Stimulated activated naive CD4-positive, alpha-beta T cell treated with Interleukin-2 at 50 U/mL for 16 hours (primary cell): ENCODE measurements at places on chromosomes 7 and 10.

DNA sequence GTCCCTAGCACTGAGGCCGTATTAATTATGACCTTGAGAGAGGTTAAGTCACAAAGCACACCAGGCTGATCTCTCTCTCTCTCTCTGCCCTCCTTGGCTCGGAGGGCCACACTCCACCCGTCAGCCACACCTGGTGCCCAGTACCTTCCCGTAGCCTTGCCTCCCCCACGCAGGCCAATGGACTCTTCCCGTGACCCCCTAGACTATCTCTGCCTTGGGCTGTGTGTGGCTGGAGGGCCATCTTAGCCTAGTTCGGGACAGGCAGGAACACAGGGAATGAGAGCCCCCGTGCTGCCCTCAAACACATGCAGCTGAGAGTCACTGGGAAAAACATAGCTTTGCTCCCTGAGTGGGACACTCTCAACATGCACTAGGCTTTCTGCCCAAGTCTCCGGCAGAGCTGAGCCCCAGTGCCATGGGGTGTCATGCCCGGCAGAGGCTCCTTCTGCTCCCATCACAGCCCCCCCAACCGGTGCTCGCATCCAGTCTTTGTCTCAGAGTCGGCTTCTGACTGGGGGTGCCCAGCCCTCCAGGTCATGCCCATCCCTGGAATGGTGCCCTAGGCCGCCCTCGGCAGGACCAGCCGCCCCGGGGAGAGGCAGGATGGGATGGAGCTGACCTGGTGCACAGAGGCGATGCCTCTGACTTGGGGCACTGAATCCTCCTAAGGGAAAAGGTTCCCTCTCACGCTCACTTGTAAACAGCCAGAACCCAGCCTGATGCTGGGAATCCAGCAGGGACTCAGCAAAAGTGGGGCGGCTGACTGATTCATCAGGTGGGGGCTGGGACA lies 63.0 kb downstream of the TCERG1L start:
- DNase-seq = no peak

DNA sequence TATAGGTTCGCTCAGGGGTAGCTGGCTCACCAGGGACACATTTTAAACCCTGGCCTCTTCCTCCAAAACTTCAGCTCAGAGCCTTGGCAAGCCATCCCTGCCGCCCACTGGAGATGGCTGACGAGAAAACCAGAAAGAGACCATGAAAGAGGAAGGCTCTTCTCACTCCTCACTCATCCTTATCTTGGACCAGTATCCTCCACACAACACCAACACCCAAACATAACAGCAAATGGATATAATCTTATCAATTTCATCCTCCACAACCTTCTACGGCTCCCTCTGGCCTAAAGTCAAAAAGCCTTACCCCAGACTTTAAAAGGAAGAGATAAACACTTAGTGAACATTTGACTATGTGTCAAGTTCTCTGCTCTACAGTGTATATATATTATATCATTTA lies 26.9 kb downstream of the DLG5 start:
- DNase-seq = no peak

DNA sequence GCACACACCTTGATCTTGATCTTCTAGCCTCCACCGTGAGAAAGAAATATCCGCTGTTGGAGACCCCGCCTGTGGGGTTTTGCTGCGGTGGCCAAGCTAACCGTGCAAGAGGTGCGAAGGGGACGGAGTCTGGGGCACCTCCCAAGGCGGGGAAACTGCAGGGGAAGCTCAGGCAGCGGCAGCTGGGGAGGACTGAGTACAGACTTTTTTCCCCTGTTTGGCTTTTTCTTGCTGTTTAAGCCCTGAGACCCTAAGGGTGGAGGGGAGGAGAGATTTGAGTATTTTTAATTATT lies 108.0 kb downstream of the DNAJB6 start:
- DNase-seq = no peak

- no peak for DNase-seq
Observed at GRCh38 chr7:29917641-29918040, 72.0 kb downstream of the SCRN1 start.

GRCh38 chr7:138720286-138720685 lies 19.1 kb upstream of the SVOPL start:
- no peak for DNase-seq

DNA sequence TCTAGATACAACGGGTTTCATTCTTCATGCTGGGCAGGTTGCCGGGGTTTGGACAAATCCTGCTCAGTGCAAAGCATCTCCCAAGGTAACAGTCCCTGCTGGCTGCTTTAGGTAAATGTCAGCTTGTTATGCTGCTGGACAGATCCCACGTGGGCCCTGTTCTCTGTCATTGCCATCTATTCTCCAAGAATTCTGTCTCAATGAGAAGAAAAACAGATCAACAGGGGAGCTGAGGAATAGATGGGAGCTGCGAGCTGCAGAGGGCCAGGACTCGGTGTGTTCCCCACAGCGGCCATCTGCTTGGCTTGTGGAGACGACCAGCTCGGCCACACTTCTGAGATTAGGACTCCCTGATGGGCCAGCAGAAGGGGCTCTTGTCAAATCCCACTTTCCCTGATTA lies 235.2 kb downstream of the DPP6 start:
- no peak for DNase-seq

- no peak for DNase-seq
Observed at GRCh38 chr10:124721330-124722045, 22.7 kb downstream of the FAM53B start.

GRCh38 chr7:74554178-74554577 lies 100.5 kb downstream of the GTF2IRD1 start:
- no peak for DNase-seq

GRCh38 chr7:47186316-47186715 lies 395.6 kb downstream of the TNS3 start:
- DNase-seq = no peak

GRCh38 chr7:65953001-65953720 lies 28.9 kb downstream of the GUSB start:
- no peak for DNase-seq

- DNase-seq = no peak
Observed at GRCh38 chr10:35783305-35783838, 141.3 kb upstream of the FZD8 start.

DNA sequence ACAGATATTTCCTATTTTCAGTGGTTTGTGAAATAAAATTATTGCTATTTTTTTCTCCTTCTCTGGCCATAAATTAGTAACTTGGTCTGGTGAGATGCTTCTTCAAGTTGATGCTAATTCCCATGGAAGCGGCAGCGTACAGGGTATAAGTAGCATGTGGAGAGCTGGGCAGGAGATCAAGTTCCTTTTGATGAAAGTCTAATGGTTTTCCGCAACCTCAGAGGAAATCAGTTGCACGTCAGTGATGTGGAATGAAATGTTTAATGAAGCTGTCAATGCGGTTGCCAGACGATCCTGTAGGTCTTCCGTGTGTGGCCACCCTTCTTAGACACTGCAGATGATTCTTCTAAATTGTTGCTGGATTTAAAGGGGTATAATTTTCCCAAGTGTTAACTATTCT lies 236.4 kb upstream of the GRM3 start:
- no peak for DNase-seq

- no peak for DNase-seq
Observed at GRCh38 chr10:15860692-15861201, 440 bp upstream of the MINDY3 start.

- no peak for DNase-seq
Observed at GRCh38 chr7:96097835-96098234, 224.1 kb downstream of the SLC25A13 start.

- DNase-seq = no peak
Observed at GRCh38 chr10:36256948-36257356, 614.9 kb upstream of the FZD8 start.

DNA sequence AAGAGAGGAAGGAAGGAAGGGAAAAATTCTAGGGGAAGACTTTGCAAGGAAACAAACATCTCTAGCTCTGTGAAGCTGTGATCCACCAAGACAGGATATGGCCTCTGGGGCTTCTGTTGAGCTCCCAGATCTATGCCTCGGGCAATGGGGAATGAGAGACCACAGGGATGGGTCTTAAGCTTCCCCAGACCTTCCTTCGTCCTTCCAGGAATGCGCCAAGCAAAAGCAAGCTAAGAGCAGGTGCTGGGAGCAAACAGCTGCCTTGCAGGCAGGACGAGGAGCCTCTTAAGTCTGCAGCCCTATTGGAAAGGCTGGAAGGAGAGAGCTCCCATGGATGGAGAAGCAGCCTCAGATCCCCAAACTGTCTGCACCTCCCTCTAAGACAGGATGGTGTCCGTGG lies 21.9 kb upstream of the ELN start:
- no peak for DNase-seq

DNA sequence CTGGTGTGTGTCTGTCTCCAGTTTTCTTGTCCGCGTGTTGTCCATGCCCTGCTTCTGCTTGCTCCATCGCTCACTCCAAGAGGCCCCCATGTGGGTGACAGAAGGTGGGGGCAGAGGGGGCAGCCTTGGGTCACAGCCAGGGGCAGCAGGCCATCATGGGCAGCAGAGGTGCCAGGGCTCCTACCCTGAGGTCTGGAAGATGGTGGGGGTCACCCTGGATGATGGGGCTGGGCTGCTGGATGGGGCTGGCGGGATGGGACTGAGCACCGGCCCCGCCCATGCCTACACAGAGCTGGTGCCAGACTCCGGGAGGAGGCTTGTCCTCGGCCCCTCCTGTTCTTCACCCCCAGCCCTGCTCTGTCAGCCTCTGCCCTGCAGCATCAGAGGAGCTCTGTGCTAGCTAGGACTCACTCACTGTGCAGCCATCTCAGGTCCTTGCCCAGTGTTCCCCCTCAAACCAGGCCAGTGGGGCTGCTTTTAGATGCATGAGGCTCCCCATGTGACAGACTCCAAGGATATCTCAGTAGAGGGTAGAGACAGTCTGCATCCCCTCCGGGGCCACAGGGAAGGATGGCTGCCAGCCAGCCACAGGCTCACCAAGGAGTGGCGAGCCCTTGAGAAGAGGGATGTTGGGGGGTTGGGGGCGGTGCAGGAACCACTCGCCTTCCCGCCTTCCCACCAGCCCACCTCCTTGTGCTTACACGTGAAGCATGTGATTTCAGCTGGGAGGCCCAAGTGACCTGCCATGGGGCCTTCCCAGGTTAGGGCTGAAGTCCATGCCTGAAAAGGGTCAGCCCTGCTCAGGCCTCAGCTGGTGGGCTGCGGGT lies 35.5 kb upstream of the PPIF start:
- no peak for DNase-seq

GRCh38 chr7:142669074-142669654 lies 80.1 kb upstream of the PRSS1 start:
- no peak for DNase-seq

- DNase-seq = no peak
Observed at GRCh38 chr7:47367369-47367768, 214.5 kb downstream of the TNS3 start.

GRCh38 chr10:71817831-71818655 lies 33.0 kb downstream of the PSAP start:
- DNase-seq = no peak

DNA sequence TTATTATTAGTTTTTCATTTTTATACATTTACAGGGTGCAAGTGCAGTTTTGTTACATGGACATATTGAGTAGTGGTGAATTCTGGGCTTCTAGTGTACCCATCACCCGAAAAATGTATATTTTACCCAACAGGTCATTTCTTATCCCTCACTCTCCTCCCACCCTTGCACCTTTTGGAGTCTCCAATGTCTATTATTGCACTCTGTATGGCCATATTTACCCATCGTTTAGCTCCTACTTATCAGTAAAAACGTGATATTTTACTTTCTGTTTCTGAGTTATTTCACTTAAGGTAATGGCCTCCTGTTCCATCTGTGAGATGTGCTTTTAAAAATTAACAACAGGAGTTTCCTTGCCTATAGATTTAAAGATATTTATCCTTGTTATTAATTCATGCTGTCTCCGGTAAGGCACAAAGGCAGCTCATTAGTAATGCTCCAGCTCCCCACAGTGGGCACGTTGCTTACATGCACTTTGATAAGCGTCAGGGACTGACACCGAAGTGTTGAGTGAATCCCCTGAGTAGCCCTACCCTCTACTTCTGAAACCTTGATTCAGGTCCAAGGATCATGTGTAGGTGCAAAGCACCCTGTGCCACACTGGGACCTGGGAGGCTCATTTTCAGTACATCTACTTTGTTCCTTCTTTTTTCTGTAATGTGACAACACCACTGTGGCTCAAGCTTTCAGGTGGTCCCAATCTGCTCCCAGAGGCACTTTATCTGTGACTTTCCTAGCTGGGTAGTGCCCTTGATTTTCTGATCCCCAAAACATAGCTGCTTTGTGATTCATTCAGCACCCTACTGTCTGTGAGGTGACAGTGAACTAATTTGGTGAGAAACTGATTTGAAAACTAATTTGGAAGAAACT lies 27.3 kb downstream of the HYAL4 start:
- no peak for DNase-seq

GRCh38 chr10:103812432-103812831 lies 42.9 kb downstream of the SH3PXD2A start:
- DNase-seq = no peak

- DNase-seq = no peak
Observed at GRCh38 chr7:16918288-16918895, 36.6 kb upstream of the AGR3 start.

DNA sequence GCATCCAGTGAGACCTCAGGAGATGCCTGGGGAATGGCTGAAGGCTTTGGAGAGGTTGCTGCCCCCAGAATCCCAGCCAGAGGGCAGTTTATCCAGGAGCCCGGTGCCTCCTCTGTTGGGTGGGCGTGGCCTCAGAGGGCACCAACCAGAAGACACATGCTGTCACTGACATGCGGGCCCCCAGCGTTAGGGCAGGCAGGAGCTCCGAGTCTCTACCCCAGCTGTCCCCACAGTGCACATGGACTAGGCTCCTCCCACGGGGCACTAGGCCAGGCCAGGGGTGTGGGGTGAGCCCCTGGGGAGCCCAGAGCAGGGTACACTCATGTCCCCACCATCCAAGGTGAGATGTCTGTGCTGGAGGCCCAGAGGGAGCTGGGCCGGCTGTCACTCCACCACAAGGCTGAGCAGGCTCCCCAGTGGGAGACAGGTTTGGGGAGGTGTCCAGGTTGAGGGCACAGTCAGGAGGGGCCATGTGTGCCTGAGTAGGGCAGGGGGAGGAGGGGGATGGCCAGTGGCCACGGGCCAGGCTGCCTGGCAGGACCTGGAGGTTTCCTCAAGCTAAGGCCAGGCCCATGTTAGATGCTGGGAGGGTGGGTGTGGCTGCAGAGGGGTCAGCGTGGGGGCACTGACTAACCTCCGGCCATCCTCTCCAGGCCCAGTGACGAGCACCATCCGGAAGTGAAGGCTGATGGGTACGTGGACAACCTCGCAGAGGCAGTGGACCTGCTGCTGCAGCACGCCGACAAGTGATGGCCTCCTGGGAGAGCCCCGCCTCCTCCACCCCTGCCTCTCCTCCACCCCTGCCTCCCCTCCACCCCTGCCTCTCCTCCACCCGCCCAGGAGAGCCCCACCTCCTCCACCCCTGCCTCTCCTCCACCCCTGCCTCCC lies 131.3 kb downstream of the FAM53B start:
- DNase-seq = peak; percentile 12

GRCh38 chr7:46589286-46589685 lies 668.2 kb upstream of the IGFBP3 start:
- no peak for DNase-seq
